Ascending aorta (tissue), 2 donors: ENCODE measurements at places on chromosomes 2 and 18. TPM values are rescaled to one million over a fixed set of nuclear protein-coding genes. Genes with fewer than 3 reads are reported as not detected.

DNA sequence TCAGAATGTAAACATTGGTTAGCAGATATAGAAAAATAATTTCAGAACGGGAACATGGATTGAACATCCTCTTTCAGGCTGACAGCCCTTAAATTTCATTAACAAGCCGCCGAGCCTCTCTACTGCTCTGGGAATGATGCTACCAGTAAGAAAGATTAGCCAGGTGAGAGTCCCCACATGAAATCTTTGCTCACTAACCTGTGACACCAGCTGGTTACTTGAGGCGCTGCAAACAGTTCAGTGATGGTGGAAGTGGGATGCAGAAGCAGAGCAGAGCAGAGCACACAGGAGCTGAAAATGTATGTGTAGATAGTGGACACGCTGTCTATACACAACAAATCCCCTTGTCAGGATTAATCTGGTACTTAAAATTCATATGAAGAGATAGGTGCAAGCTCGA, 721.1 kb downstream of the DPP10 start:
- no peaks in the 10 kb centered on the region for H3K36me3 ChIP-seq
- no peaks in the 10 kb centered on the region for H3K4me1 ChIP-seq
- no peak overlapping the region for H3K4me3 ChIP-seq
- no peak overlapping the region for H3K27ac ChIP-seq

ASXL2 gene
- total RNA-seq = 8.7 TPM

GRCh38 chr18:54696616-54697293, 105.7 kb downstream of the DYNAP start:
- H3K36me3 ChIP-seq = no peaks in the 10 kb centered on the region
- H3K27ac ChIP-seq = no peak overlapping the region
- no peak for DNase-seq
- no peaks in the 10 kb centered on the region for H3K27me3 ChIP-seq
- no peaks in the 10 kb centered on the region for H3K4me1 ChIP-seq
- H3K4me3 ChIP-seq = no peak overlapping the region

- H3K27ac ChIP-seq = no peak overlapping the region
- H3K4me1 ChIP-seq = no peaks in the 10 kb centered on the region
- no peak for DNase-seq
- H3K36me3 ChIP-seq = peaks cover 65% of the 10 kb centered on the region
- H3K27me3 ChIP-seq = no peaks in the 10 kb centered on the region
Measured at GRCh38 chr2:131127076-131127475, 21.9 kb downstream of the PLEKHB2 start.

DNA sequence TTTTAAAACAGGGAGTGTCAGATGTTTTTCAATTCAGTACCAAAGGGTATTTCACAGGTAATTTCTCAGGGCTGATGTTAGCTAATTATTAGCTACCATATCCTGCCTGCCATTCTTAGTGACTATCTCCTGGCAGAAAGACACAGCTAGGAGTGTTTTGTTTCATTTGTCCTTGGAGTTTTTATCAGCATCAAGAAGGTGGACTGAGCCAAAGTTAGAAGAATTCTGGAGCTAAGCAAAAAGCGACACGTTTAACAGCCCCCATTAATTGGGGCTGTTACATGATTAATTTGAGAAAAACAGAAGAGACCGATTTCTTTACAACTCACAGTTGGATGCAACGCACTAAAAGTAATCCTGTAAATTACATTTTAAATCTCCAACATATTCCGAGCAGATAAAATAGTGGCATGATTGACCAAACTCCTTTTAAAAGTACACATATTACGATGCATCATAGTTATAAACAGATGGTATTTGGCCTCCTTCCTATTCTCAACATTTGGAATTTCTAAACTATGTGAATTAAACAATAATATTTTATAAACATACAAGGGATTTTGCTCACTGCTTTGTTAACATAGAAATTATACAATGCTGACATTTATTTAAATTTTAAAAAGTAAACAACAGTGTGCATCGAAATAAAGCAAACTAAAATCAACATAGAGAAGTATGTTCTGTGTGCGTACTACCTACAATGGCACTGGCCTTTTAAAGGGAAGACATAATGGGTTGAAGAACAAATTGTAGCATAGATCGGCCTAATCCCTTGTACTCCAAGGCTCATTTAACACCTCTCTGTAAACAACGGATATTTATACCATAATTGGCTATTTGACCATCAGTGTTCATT, 585.1 kb downstream of the ZEB2 start:
- DNase-seq = no peak
- H3K4me3 ChIP-seq = no peak overlapping the region
- H3K4me1 ChIP-seq = peaks cover 5% of the 10 kb centered on the region
- no peaks in the 10 kb centered on the region for H3K27me3 ChIP-seq

- DNase-seq = peak; percentile 52
- no peak overlapping the region for H3K27ac ChIP-seq
- no peaks in the 10 kb centered on the region for H3K27me3 ChIP-seq
- peaks cover 5% of the 10 kb centered on the region for H3K4me1 ChIP-seq
- H3K4me3 ChIP-seq = no peak overlapping the region
Measured at GRCh38 chr2:128568106-128568505, 249.4 kb upstream of the HS6ST1 start.

GRCh38 chr18:25453556-25454269, 101.7 kb upstream of the ZNF521 start:
- no peaks in the 10 kb centered on the region for H3K36me3 ChIP-seq
- no peaks in the 10 kb centered on the region for H3K4me1 ChIP-seq
- H3K27me3 ChIP-seq = no peaks in the 10 kb centered on the region
- peak overlapping the region; percentile 24 for H3K27ac ChIP-seq
- H3K4me3 ChIP-seq = no peak overlapping the region

WNT6 gene
- total RNA-seq = 1.2 TPM

RAMP1 gene
- total RNA-seq = 191 TPM

GAL3ST2 gene
- total RNA-seq = not detected

DNA sequence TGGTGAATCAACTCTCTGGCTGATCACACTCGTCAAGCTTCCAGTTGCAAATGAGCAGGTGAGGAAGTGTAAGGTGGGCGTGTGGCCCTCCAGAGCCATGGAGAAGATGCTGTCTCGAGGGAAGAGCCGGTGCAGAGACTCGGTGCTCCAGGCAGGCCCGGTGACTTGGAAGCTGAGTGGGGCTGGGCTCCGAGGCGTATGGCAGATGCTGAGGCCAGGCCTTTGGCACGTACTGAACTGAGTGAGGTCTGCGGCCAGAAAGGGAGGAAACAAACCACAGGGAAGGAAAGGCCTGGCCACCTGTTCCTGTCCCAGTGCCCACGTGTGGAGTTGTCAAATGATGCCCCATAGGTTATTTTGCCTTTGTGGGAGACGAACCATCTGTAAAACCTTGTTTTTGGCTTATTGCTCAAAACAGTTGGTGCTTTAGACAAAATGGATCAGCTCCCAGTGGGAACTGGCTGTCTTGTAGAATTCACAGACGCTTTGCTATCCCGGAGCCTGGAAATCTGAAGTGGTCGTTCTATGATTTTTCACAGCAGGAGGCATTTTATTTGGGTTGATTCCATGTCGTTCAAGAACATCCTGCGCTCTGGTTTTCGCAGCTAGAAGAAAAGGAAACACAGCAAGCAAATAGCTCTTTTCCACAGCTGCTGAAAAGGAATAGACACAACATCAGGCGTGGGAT, 117.5 kb upstream of the TMEM18 start:
- H3K27me3 ChIP-seq = no peaks in the 10 kb centered on the region
- no peaks in the 10 kb centered on the region for H3K36me3 ChIP-seq
- H3K4me1 ChIP-seq = no peaks in the 10 kb centered on the region
- no peak overlapping the region for H3K4me3 ChIP-seq
- DNase-seq = no peak

GRCh38 chr18:45227001-45227742, 388.1 kb upstream of the SLC14A2 start:
- no peak overlapping the region for H3K27ac ChIP-seq
- no peaks in the 10 kb centered on the region for H3K36me3 ChIP-seq
- no peaks in the 10 kb centered on the region for H3K27me3 ChIP-seq
- H3K4me1 ChIP-seq = no peaks in the 10 kb centered on the region
- no peak overlapping the region for H3K4me3 ChIP-seq

DNA sequence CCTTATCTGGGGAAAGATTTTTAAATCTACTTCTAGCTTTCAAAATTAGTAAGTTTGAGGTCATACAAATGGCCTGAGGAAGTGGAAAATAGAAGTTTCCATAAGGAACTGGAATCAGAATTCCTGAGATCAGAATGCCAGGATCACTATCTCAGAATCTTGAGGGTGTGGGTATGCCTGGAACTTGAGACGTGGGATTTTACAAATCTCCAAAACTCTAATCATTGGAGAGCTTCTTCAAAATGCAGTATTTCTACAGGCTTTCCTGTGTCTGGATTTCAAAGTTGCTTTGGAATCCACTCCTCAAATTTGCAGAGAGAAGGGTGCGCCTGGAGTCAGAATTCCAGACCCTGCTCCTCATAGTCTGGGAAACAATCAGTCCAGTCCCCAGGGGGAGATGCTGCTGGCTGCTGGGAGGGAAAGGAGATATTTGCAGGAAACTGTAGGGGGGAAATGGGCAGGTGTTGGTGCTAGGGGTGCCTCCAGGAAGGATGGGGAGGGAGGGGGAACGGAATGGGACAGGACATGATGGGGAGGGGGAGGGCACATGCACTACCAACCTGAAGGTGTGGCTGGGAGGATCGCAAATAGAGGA, 31.0 kb upstream of the CATIP start:
- DNase-seq = no peak
- no peak overlapping the region for H3K27ac ChIP-seq
- no peaks in the 10 kb centered on the region for H3K36me3 ChIP-seq
- H3K27me3 ChIP-seq = no peaks in the 10 kb centered on the region
- peaks cover 3% of the 10 kb centered on the region for H3K4me1 ChIP-seq

NDUFAF7 gene
- 3.8 TPM for total RNA-seq

DNA sequence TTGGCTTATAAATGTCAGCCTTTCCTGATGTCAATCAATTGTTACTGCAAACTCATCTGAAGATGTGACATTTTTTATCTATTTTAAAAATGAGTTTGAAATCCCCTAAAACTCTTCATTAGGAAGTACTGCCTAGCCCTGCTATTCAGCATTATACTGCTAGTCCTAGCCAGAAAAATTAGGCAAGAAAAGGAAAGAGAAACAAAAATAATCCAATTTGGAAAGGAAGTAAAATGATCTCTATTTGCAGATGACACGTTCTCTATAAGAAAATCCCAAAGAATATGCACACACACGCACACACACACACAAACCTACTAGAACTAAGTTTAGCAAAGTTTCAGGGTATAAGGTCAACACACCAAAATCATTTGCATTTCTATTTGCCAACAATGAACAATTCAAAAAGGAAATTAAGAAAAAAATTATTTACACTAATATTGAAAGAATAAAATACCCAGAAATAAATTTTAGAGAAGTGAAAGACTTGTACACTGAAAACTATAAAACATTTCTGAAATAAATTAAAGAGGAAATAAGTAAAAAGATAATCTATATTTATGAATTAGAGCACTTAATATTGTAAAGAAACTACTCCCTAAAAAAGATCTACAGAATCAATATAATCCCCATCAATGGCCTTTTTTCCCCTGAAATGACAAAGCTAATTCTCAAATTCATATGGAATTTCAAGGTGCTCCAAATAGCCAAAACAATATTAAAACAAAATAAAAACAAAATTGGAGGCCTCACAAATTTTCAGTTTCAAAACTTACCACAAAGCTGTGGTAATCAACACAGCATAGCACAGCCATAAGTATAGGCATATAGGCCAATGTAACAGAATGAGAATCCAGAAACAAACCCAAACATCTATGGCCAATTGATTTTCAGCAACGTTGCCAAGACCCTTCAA, 433.7 kb upstream of the TRIB2 start:
- H3K4me3 ChIP-seq = no peak overlapping the region
- H3K27ac ChIP-seq = no peak overlapping the region
- DNase-seq = no peak
- no peaks in the 10 kb centered on the region for H3K36me3 ChIP-seq

GRCh38 chr18:9753846-9754245, 45.7 kb downstream of the RAB31 start:
- no peak overlapping the region for H3K4me3 ChIP-seq
- H3K27me3 ChIP-seq = no peaks in the 10 kb centered on the region
- no peaks in the 10 kb centered on the region for H3K4me1 ChIP-seq
- no peak for DNase-seq
- no peak overlapping the region for H3K27ac ChIP-seq
- no peaks in the 10 kb centered on the region for H3K36me3 ChIP-seq

GRCh38 chr18:78974115-78974761, 5.4 kb upstream of the SALL3 start:
- H3K4me1 ChIP-seq = no peaks in the 10 kb centered on the region
- no peaks in the 10 kb centered on the region for H3K36me3 ChIP-seq
- peak overlapping the region; percentile 30 for H3K4me3 ChIP-seq
- H3K27me3 ChIP-seq = peaks cover 4% of the 10 kb centered on the region

- H3K4me1 ChIP-seq = peaks cover 11% of the 10 kb centered on the region
- DNase-seq = no peak
- no peaks in the 10 kb centered on the region for H3K27me3 ChIP-seq
- no peak overlapping the region for H3K27ac ChIP-seq
- no peak overlapping the region for H3K4me3 ChIP-seq
- H3K36me3 ChIP-seq = no peaks in the 10 kb centered on the region
Measured at GRCh38 chr2:216626168-216626874, 6.9 kb upstream of the IGFBP2 start.

- peaks cover under 1% of the 10 kb centered on the region for H3K4me1 ChIP-seq
- peaks cover 93% of the 10 kb centered on the region for H3K36me3 ChIP-seq
- no peak overlapping the region for H3K4me3 ChIP-seq
- no peaks in the 10 kb centered on the region for H3K27me3 ChIP-seq
Measured at GRCh38 chr2:54629914-54630857, 93.3 kb upstream of the EML6 start.

GRCh38 chr2:71575966-71576365, 122.6 kb downstream of the DYSF start:
- DNase-seq = no peak
- H3K4me3 ChIP-seq = no peak overlapping the region
- H3K4me1 ChIP-seq = peaks cover 5% of the 10 kb centered on the region
- H3K27ac ChIP-seq = peak overlapping the region; percentile 91
- H3K27me3 ChIP-seq = no peaks in the 10 kb centered on the region
- no peaks in the 10 kb centered on the region for H3K36me3 ChIP-seq

- H3K27me3 ChIP-seq = no peaks in the 10 kb centered on the region
- DNase-seq = no peak
- H3K36me3 ChIP-seq = no peaks in the 10 kb centered on the region
- H3K27ac ChIP-seq = no peak overlapping the region
- H3K4me1 ChIP-seq = no peaks in the 10 kb centered on the region
Measured at GRCh38 chr18:1438967-1439366, 534.3 kb downstream of the ADCYAP1 start.

LIMS4 gene
- 21.2 TPM for total RNA-seq

DNA sequence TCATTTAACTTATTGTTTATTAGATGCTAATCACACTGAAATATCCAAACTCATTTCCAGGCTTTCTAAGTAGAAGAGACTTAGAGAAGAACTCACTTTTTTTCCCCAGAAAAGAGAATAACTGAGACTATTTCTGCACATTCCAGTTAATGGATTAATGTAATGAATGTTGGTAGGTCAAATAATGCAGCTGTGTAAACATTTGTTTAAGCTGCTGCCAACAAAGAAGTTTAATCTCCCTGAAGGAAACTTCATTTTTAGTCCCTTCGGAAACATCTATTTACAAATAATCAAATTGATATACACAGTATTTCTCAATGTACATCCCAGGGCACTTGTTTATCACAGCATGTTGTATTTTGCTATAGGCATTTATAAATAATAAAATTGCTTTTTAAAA, 126.9 kb downstream of the KCNS3 start:
- H3K4me1 ChIP-seq = no peaks in the 10 kb centered on the region
- H3K4me3 ChIP-seq = no peak overlapping the region
- H3K27me3 ChIP-seq = no peaks in the 10 kb centered on the region
- H3K27ac ChIP-seq = no peak overlapping the region
- H3K36me3 ChIP-seq = no peaks in the 10 kb centered on the region
- DNase-seq = no peak

NT5C1B gene
- total RNA-seq = not detected

GRCh38 chr2:143575340-143575739, 446.1 kb downstream of the ARHGAP15 start:
- DNase-seq = no peak
- H3K27ac ChIP-seq = no peak overlapping the region
- no peaks in the 10 kb centered on the region for H3K27me3 ChIP-seq
- no peaks in the 10 kb centered on the region for H3K4me1 ChIP-seq
- H3K36me3 ChIP-seq = no peaks in the 10 kb centered on the region
- H3K4me3 ChIP-seq = no peak overlapping the region
